ENCODE measurements at places on chromosomes 7 and 10.

DNA sequence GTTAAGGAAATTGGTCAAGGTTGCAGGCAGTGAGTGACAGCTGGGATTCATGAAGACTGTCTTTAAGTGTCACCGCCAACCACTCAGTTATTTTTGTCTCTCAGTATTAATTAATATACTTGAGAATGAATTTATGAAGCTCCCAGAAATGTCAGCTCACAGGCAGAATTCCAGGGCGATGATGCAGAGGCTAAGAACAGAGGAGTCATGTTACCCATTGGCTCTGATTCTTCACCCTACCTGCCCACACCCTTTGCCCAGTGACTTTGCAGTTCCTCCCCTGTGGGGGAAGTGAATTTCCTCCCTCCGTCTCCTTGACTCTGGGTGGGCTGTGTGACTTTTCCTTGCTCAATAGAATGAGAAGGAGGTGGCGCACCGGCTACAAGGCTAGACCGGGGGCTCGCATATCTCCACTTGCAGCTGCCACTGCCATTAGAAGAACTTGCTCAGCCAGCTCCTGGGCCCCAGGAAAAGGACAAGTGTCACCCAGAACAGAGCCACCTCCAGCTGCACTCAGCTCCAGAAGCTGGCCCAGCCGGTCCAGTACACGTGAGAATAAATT lies 157.1 kb upstream of the PRKCQ start:
- no peak for DNase-seq

DNA sequence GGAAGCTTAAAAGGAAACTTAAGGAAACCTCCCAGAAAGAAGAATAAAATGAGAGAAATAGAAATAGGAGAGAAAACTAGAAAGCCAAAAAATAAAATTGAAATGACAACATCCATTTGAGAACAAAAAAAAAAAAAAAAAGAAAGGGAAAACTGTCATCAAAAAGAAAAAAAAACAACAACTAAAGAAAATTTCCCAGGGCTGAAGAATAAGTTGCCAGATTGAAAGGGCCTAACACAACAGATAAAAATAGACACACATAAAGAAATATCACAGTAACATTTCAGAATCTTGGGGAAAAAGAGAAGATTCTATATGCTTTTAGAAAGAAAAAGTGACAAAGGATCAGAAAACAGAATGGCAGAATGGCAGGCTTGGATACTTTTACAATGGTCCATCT lies 157.1 kb downstream of the JMJD1C start:
- no peak for DNase-seq

GRCh38 chr10:49768329-49768728 lies 6.2 kb upstream of the OGDHL start:
- DNase-seq: no peak

- peak; percentile 70 for DNase-seq
Observed at GRCh38 chr7:30445770-30446169, 32.8 kb downstream of the NOD1 start.

GRCh38 chr7:77524731-77525130 lies 12.4 kb upstream of the PTPN12 start:
- no peak for DNase-seq

DNA sequence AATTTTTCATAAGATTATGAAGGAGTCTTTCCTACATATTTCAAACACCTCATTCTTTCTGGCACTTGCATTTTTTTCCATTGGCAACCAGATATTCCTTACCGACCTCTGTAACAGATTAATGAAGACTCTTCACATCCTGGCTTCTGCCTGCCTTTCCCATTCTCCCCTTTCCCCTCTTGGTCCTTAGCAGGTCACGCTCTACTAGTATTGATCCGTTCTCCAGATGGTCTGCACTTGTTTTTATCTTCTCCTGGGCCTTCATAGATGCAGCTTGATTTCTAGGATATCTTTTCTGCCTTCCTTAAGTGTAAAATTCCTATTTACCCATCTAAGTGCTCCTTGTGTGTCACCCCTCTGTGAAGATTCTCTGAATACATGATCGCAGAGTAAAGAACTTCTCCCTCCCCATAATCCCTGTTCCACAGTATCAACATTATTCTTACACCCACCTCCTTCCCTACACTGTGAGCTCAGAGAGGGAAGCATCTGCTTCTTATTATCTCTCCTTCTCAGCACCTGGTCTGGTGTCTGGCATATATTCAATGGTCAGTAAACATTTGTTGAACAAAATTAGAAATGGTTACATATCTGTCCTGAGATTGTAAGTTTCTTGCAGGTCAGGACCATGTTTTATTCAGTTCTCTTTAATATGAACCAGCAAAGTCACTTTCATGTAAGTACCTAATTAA lies 654.2 kb downstream of the REEP3 start:
- DNase-seq: peak; percentile 74

- DNase-seq: no peak
Observed at GRCh38 chr7:4132221-4132620, 549.9 kb upstream of the FOXK1 start.

DNA sequence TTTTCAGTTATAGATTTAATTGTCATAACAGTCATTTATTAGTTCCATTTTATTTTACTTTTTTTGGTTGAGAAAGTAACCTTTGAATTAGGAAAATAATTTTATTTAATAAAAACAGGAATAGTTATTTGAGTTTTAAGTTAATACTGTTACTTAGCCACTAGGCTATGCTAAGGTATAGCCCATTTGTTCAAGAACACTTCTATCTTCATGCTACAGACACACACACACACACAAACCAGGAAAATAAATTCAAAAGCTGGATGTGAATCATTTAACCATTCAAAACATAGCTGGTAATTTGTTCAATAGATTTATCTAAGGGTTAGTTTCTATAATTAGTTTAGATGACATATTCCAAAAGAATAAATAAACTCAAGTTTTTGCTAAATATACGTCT lies 148.4 kb downstream of the RNF133 start:
- peak; percentile 14 for DNase-seq

GRCh38 chr10:76643511-76643911 lies 994.1 kb downstream of the KCNMA1 start:
- peak; percentile 31 for DNase-seq

DNA sequence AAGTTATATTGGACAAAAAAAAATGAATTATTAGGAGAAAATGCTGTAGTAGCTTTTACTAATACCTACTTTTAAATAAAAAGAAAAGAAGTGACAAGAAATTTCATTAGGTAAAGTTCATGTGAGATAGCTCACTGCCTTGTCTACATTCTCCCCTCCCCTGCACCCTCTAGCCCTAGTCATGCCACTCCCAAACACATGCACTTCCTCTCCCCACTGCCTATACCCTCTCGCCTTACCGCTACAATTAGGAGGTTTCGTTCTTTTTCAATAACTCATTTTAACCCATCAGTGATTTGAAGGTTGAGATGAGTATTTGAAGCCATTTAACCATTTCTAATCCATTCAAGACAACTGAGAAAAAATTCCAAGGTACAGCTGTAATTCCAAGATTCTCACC lies 75.3 kb downstream of the HIBADH start:
- DNase-seq: peak; percentile 17

- DNase-seq: peak; percentile 74
Observed at GRCh38 chr10:103192451-103193106, 493 bp downstream of the NT5C2 start.

DNA sequence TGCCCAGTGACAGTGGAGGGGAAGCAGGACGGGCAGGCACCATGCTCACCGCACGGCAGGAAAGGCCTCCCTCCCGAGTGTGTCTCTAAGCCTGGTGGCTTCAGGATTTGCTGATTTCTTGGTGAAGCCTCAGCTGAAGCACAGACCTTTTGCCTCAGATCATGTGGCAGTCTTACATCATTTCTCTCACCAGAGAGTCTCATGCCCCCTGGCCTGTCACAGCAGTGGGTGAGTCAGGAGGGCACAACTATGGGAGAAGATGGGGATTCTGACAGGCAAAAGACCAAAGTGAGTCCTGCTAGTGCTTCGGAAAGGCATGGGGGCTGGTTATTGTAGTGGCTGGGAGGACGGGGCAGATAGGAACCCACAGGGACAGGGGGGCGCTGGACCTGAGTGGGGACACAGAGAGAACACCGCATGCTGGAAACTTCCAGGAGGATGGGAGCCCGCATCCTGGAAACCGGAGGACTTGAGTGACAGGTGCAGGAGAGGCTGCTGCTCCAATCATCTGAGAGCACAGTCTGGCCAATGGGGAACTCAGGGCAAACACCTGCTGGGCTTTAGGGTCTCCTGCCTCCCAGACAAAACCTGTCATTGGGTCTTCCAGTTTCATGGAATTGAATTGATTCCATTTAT lies 166.8 kb downstream of the ADARB2 start:
- DNase-seq: no peak

- no peak for DNase-seq
Observed at GRCh38 chr7:983616-984071, 663 bp downstream of the CYP2W1 start.

DNA sequence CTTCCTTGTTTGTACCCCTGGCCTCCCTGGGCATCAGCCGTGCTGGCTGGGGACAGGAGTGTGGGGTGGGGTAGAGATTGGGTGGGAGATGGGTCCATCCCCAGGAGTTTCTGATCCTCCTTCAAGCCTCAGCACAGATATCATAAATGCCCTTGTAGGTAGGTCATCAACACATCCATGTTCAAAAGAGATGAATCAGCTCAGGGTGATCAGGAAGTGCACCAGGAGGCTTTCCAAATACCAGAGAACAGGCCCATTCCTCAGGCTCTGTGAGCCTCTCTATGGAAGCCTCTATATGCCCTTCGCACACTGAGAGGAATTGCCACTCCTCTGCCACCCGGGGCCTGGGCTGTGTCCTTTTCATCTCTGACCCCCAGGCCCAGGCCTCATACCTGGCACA lies 31.9 kb upstream of the ADCYAP1R1 start:
- DNase-seq: no peak

DNA sequence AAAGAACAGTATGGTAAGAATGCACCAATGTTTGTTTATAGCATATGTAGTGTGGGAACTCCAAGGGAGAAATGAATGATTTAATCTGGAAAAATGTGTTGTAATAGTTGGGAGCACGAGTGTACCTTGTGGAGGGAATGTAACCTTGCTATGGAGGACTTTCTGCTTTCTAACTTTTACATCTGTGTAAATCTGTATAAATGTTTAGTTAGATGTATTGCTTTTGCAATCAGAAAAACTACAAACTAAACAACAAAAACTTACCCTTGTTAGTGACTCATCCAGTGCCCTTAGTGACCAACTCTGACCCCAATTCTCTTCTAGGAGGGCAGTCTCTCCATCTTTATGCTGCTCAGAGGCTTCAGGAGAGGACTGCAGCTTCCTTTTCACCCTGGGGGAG lies 89.3 kb downstream of the CCNY start:
- no peak for DNase-seq

DNA sequence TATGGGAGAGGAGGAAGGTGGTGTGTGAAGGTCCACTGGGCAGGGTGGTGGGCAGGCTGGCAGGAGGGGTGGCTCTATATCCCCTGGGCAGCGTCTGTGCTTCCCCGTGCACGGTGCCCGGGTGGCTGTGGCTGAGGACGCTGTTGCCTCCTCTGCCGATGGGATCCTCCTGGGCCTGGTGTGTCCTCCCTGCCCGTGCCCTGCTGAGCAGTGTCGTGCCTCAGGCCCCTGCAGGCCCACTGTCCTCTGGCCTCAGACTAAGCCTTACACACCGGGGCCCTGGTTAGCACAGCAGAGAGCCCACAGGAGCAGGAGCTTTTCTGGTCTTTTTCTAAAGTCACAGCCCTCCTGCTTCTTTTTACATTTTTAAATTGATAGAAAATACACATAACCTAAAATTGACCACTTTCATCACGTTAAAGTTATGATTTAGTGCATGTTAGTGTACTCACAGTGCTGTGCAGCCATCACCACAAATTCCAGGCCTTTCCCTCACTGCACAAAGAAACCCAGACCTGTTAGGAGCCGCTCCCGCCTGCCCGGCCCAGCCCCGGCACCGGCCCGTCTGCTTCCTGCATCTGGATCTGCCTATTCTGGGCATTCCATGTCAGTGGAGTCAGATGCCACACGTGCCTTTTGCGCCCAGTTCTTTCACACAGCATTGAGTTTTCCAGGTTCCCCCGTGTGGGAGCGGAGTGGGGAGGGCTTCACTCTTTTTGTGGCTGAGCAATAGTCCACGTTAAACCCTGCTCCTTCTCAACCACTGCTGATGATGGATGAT lies 19.4 kb downstream of the PFKFB3 start:
- DNase-seq: no peak

- no peak for DNase-seq
Observed at GRCh38 chr7:6385909-6386560, 61.7 kb downstream of the DAGLB start.

- peak; percentile 47 for DNase-seq
Observed at GRCh38 chr10:15439341-15439842, 68.3 kb upstream of the FAM171A1 start.

DNA sequence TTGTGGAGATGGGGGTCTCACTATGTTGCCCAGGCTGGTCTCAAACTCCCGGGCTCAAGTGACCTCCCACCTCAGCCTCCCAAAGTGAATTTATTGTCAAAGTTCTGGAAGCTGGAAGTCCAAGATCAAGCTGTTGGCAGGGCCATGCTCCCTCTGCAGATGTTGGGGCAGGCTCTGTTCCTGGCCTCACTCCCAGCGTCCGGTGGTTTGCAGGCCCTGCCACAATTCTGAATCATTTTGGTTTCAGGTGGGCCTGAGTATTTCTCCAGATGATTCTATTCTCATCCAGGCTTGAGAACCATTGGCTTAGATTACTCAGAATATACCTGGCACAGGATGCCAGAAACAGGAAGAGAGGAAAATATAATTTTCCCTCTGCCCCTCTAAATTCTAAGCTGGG lies 737.4 kb downstream of the TNS3 start:
- DNase-seq: no peak

- no peak for DNase-seq
Observed at GRCh38 chr7:28292834-28293526, 112.4 kb upstream of the JAZF1 start.

GRCh38 chr7:27079234-27079975 lies 16.4 kb downstream of the HOXA1 start:
- no peak for DNase-seq
